ENCODE measurements at places on chromosomes 11 and 22.
A peak's percentile ranks its signal among the peaks of the same experiment; 100 is the strongest.

- no peak for DNase-seq
Measured at GRCh38 chr11:34154059-34154875, 48.8 kb downstream of the NAT10 start.

DNA sequence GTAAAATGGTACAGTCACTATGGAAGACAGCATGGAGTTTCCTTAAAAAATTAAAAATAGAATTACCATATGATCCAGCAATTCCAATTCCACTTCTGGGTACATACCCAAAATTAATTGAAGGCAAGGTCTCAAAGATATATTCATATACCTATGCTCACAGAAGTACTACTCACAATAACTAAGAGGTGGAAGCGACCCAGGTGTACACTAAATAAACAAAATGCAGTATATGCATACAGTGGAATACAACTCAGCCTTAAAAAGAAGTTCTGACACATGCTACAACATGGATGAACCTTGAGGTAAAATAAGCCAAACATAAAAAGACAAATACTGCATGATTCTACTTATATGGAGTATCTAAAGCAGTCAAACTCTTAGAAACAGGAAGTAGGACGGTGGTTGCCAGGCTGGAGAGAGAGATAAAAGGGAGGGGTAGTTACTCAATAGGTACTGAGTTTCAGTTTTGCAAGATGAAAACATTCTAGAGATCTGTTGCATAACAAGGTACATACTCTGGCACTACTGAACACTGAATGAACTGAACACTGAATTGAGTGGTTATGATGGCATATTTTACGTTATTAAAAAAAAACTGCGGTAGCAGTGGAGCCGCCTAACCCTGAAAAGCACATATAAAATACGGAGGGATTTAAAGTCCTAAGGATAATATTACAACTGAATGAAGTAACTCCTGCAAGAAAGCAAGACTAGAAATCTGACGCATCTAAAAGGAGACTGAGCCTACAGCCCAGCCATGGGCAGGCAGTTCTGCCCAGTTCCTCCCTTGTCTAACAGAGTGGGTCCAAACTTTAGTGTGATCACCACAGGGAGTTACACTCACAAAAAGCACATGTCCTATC, 12.8 kb downstream of the DGCR2 start:
- DNase-seq, result no peak

DNA sequence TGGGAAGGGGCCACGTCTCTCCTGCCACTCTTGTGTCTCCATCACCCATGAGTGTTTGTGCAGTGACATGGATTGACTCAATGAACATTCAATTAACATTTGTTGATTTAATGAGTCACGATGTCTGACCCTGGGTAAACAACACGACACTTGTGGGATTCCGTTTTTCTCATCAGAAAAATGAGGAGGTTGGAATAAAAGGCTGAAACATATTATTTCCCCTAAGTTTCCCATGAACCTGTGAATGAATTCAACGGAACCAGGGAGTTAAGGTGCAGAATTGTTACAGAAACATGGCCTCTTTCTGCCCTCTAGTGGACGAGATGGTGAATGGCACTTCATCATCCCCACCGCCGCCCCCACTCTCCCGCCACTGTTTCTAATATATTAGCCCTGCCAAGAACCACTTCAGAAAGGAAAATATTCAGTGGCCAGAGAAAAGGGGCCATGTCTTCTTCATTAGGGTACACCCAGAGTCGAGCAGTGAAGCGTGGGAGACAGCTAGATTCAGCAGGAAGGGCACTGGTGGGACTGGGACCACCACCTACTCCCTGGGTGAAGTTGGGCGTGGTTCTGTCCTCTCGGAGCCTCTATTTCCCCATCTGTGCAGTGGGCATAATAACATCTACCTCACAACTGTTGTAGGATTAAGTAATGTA, 46.3 kb upstream of the SYT13 start:
- peak; percentile 59 for DNase-seq

DNA sequence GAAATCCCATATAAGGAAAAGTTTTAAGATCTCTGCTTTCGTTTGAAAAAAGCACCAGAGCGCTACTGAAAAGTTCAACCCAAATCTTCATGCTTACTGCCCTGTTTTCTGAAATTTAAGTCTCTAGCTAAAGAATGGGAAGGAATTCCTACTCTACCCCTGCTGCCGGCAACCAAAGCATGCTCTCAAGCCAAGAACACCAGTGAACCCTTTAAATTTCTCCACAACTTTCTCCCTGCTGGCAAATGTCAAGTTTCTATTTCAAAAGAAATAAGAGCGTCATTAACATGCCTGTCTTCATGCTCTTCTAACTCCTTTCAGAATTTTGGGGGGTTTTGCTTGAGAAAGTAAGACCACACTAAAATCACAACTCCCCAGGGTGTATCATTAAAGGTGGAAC, 6.8 kb upstream of the SMCO4 start:
- DNase-seq, result no peak

DNA sequence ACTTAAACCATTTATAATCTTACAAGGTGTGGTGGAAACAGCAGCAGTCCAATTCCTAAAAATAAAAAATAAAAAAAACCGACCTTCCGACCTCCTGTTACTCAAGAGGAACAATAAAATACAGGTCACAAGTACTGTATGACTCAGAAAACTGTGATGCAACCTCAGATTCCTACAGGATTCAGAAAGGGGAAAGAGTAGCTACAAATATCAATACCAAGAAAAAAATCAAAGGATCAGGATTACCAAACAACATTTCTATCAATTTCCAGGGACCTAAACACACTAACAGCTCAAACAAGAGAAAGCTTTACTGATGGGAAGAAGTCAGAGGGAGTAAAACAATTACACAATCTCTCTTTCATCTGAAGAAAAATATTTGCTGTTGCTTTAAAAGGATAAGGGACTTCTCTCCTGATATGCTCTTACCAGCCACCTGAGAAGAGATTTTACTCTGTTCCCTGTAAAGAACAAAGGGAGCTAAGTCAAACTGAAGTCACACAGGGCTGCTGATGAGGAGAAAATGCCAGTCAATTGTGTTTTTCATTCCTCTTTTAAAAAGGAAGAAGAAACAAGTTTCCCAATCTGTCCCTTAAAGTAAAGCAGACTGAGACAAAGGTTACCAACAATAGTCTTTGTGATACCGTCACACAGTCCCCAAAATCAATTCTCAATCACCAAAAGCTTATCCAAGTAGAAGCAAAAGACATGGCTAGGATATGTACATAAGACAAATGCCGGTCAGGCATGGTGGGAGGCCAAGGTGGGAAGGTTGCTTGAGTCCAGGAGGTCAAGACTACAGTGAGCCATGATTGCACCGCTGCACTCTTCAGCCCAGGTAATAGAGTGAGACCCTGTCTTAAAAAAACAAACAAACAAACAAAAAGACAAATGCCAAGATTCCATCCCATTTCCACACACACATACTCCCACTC, 39.3 kb downstream of the AMBRA1 start:
- DNase-seq, result peak; percentile 82

- DNase-seq, result no peak
Measured at GRCh38 chr11:93857413-93858120, 7.1 kb upstream of the VSTM5 start.

GRCh38 chr22:50600967-50601668, 525 bp downstream of the MAPK8IP2 start:
- DNase-seq, result no peak
